ENCODE measurements at places on chromosomes 4 and X. TPM values are rescaled to one million over a fixed set of nuclear protein-coding genes. Genes with fewer than 3 reads are reported as not detected.

The DIAPH2 gene
- 15.4 TPM for total RNA-seq

DNA sequence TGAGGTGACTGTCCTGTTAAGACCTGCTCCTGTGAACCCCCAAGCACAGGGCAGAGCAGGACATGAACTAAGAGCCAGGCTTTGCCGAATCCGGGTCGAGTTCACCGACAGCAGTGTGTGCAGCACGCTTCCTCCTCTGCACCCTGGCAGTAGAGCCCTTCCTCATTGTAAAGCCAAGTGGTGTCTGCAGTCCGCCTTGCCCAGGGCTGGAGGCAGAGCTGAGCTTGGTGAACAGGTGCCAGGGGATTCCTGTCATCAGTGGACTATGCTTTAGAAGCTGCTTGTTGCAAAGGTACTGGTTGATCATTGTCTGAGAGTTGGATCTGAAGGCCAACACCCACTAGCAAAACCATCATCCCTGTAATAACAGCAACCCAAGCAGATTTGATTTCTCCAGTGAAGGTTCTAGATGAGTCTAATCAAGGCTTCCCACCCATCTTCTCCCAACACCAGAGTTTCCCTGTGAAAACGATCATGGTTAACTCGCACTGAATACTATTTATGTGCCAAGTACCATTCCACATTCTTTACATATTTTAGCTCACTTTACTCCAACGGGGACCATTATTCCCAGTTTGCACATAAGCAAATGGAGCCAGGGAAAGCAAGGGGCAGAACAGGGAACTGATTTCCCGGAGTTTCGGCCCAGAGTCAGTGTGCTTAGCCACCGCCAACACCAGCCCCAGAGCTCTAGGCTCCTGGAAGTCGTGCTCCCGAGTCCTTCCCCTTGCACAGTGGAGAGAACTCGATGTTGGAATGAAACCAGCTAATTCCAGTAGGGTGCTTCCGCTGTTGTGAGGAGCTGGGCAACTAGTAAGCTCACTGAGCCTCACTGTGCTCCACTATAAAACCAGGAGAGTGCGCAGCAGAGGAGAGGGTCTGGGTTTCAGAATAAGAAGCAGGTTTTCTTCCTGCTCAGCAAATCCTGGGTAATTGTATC, 1.4 kb upstream of the SLC34A2 start:
- no peak for DNase-seq
- peaks cover 44% of the 10 kb centered on the region for H3K27me3 ChIP-seq
- H3K36me3 ChIP-seq, result no peaks in the 10 kb centered on the region
- H3K4me3 ChIP-seq, result no peak overlapping the region

DNA sequence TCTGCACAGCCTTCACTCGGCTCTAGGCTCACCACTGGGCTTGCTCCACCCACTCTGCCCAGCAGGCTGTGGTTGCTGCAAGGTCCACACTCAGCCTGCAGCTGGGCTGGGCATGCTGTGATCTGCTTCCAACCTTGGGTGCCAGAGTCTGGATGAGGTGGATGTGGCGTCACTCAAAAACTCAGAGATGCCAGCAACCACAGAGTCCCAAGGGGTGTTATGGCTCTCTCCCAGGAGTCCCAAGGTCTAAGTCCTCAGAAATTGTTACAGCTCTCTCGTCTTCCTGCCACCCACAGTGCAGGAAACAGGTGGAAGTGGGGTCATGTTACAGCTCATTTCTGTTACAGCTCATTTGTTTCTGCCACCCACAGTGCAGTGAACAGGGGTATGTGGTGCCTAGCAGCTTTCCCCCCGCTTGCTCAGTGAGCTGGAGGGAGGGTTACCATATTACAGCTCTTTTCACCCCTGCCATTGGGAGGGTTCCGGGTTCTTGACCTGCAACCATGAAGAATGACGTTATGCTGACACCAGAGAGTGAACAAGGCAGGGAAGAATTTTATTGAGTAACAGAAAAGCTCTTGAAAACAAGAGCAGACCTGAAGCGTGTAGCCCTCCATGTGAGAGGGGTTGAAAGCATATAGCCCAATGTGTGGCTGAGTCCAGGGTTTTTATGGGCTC, 893.9 kb downstream of the PCDH7 start:
- no peak overlapping the region for H3K4me3 ChIP-seq
- H3K27ac ChIP-seq, result no peak overlapping the region
- H3K36me3 ChIP-seq, result no peaks in the 10 kb centered on the region
- DNase-seq, result no peak

The MAGEH1 gene
- 17.3 TPM for total RNA-seq

DNA sequence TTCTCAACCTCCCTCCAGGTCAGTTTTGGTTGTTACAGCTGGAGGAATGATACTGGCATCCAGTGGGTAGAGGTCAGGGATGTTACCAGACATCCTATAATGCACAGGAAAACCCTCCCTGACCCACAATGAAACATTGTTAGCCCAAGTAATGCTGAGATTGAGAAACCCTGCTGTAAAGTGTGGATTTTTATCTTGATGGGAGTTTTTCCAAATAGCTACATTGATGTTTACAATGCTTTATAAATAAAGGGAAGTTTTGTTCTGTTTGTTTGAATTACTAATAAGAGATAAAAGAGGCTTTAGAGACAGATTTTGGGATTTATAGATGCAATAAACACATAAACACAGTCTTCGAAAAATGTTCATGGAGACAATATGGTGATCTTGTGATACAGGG, 194.0 kb upstream of the NUDT6 start:
- DNase-seq, result no peak
- no peaks in the 10 kb centered on the region for H3K27me3 ChIP-seq
- H3K4me3 ChIP-seq, result no peak overlapping the region
- peaks cover 9% of the 10 kb centered on the region for H3K36me3 ChIP-seq
- H3K27ac ChIP-seq, result no peak overlapping the region
- H3K4me1 ChIP-seq, result no peaks in the 10 kb centered on the region

DNA sequence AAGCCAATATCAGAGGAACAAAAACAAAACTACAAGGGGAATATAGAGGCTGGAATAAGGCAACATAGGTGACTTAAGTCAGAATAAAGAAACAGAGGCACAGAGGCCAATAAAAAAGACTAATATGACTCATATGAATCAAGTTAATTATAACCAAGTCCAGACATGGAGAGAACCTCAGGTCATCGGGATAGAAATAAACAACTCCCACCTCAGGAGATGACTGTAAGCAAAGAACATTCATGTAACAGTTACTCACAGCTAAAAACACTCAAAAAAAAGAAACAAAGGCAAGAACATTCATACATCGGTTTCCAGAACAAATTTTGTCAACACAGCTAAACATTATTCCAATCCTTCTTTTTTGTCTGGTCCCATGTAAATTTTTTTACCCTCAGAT, 60.3 kb upstream of the RXFP1 start:
- no peaks in the 10 kb centered on the region for H3K4me1 ChIP-seq
- DNase-seq, result no peak
- no peaks in the 10 kb centered on the region for H3K27me3 ChIP-seq
- H3K36me3 ChIP-seq, result no peaks in the 10 kb centered on the region
- no peak overlapping the region for H3K4me3 ChIP-seq

DNA sequence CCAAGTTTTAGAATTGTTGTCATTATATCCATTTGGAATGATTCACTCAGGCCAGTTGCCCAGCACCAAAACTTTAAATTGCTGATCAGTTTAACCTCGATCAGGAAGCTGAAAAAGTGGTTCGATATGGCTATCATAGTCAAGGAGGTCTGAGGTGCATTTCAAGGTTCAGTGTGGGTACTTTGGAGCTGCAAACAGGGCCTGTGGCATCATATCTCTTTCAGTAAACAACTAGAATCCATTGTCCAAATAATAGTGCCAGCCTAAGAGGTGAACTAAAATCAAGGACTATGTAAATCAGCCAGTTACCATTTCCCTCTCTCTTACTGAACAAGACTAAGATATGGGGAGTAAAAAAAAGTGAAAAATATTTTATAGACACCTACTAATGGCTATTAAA, 14.2 kb downstream of the TMEM47 start:
- H3K27ac ChIP-seq, result no peak overlapping the region
- H3K4me3 ChIP-seq, result no peak overlapping the region
- no peaks in the 10 kb centered on the region for H3K36me3 ChIP-seq
- H3K27me3 ChIP-seq, result no peaks in the 10 kb centered on the region
- H3K4me1 ChIP-seq, result no peaks in the 10 kb centered on the region

GRCh38 chrX:66622209-66622608, 16.7 kb downstream of the EDA2R start:
- no peak for DNase-seq
- H3K4me3 ChIP-seq, result no peak overlapping the region
- H3K36me3 ChIP-seq, result no peaks in the 10 kb centered on the region
- no peak overlapping the region for H3K27ac ChIP-seq

GRCh38 chrX:39002466-39002865, 201.2 kb downstream of the MID1IP1 start:
- H3K27me3 ChIP-seq, result no peaks in the 10 kb centered on the region
- H3K4me3 ChIP-seq, result no peak overlapping the region
- no peaks in the 10 kb centered on the region for H3K4me1 ChIP-seq
- no peaks in the 10 kb centered on the region for H3K36me3 ChIP-seq

GRCh38 chr4:20960291-20960690, 260.0 kb downstream of the PACRGL start:
- no peak for DNase-seq
- H3K27ac ChIP-seq, result no peak overlapping the region
- no peak overlapping the region for H3K4me3 ChIP-seq
- no peaks in the 10 kb centered on the region for H3K27me3 ChIP-seq
- no peaks in the 10 kb centered on the region for H3K36me3 ChIP-seq

GRCh38 chr4:95249426-95250021, 299.2 kb downstream of the UNC5C start:
- H3K36me3 ChIP-seq, result no peaks in the 10 kb centered on the region
- DNase-seq, result no peak
- no peaks in the 10 kb centered on the region for H3K4me1 ChIP-seq
- H3K27ac ChIP-seq, result no peak overlapping the region

GRCh38 chrX:106415276-106415895, 196.4 kb upstream of the RADX start:
- DNase-seq, result no peak
- no peaks in the 10 kb centered on the region for H3K4me1 ChIP-seq
- H3K27me3 ChIP-seq, result no peaks in the 10 kb centered on the region
- no peaks in the 10 kb centered on the region for H3K36me3 ChIP-seq
- no peak overlapping the region for H3K27ac ChIP-seq

- no peak overlapping the region for H3K27ac ChIP-seq
- no peak for DNase-seq
- no peak overlapping the region for H3K4me3 ChIP-seq
- peaks cover 12% of the 10 kb centered on the region for H3K36me3 ChIP-seq
Observed at GRCh38 chrX:124035657-124036056, 74.2 kb downstream of the STAG2 start.

DNA sequence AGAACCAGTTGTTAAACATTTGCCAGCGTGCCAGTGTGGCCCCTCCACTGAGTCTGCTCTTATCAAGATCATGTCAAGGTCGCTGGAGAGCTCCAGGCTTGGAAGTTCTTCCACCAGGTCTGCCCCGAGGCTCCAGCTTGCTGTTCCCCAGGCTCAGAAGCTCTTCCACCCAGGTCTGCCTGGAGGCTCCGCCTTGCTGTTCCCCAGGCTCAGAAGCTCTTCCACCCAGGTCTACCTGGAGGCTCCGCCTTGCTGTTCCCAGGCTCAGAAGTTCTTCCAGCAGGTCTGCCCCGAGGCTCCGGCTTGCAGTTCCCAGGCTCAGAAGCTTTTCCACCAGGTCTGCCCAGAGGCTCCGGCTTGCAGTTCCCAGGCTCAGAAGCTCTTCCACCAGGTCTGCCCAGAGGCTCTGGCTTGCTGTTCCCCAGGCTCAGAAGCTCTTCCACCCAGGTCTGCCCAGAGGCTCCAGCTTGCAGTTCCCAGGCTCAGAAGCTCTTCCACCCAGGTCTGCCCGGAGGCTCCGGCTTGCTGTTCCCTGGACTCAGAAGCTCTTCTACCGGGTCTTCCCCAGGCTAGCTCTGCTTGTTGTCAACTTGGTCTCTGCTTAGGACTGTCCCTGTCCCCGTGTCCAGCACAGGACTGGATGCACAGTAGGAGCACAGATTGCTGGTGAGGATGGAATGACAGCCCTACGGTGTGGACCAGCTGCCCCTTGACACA, 54.4 kb downstream of the HMX1 start:
- H3K4me3 ChIP-seq, result no peak overlapping the region
- H3K27ac ChIP-seq, result no peak overlapping the region
- no peaks in the 10 kb centered on the region for H3K27me3 ChIP-seq
- no peak for DNase-seq
- H3K4me1 ChIP-seq, result no peaks in the 10 kb centered on the region

GRCh38 chrX:117096528-117096927, 633.8 kb upstream of the CT83 start:
- DNase-seq, result no peak
- no peaks in the 10 kb centered on the region for H3K36me3 ChIP-seq
- H3K27ac ChIP-seq, result no peak overlapping the region

GRCh38 chr4:41204400-41204978, 9.9 kb downstream of the APBB2 start:
- no peaks in the 10 kb centered on the region for H3K4me1 ChIP-seq
- no peak overlapping the region for H3K4me3 ChIP-seq
- peaks cover 21% of the 10 kb centered on the region for H3K27me3 ChIP-seq
- H3K36me3 ChIP-seq, result no peaks in the 10 kb centered on the region

The MAGEB1 gene
- not detected for total RNA-seq

The CYP2U1 gene
- total RNA-seq, result 3.6 TPM

The GPR173 gene
- total RNA-seq, result not detected

The TMPRSS11A gene
- not detected for total RNA-seq

The MMAA gene
- 8.7 TPM for total RNA-seq

The GC gene
- not detected for total RNA-seq

The LDOC1 gene
- 8.5 TPM for total RNA-seq

GRCh38 chrX:108025954-108026600, 18.8 kb upstream of the VSIG1 start:
- no peak for DNase-seq
- H3K27me3 ChIP-seq, result peaks cover 4% of the 10 kb centered on the region
- no peaks in the 10 kb centered on the region for H3K36me3 ChIP-seq
- no peak overlapping the region for H3K27ac ChIP-seq

- no peaks in the 10 kb centered on the region for H3K27me3 ChIP-seq
- no peak overlapping the region for H3K4me3 ChIP-seq
- H3K27ac ChIP-seq, result no peak overlapping the region
- DNase-seq, result no peak
- peaks cover 5% of the 10 kb centered on the region for H3K36me3 ChIP-seq
Observed at GRCh38 chr4:142427456-142427855, 418.6 kb downstream of the INPP4B start.

The ARHGAP6 gene
- total RNA-seq, result not detected

GRCh38 chr4:120977435-120977997, 55.0 kb upstream of the PRDM5 start:
- DNase-seq, result peak; percentile 16

DNA sequence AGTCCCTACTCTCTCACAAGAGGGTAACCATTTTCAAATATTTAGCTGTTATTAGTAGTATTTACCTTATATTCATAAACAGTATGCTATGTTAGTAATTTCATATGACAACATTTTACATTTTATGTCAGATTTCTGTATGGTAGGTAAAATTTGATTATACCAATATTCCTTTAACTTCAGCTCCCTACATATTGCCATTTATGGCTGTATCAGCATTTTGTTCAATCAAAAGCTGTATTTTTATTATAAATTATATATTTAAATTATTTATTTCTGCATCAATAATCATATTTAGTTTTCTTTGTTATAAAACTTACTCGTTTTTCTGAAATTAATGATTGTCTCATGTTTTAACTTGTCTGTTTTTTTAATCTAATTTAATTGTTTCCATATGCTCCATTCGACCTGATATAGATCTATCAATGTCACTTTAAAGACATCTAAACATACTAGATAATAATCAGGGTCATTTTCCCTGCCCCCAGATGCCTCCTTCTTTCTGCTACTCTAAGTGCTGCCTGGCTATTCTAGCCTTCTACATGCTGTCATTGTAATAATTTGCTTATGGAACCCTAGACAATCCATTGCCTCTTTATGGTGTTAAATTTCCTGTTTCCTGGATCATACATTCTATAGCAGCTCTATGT, 1976.7 kb upstream of the ADGRL3 start:
- no peaks in the 10 kb centered on the region for H3K36me3 ChIP-seq
- no peaks in the 10 kb centered on the region for H3K27me3 ChIP-seq
- H3K27ac ChIP-seq, result no peak overlapping the region
- H3K4me1 ChIP-seq, result no peaks in the 10 kb centered on the region
- no peak for DNase-seq

The FAM184B gene
- total RNA-seq, result not detected

The HSD17B13 gene
- total RNA-seq, result not detected

All from activated CD4-positive, alpha-beta T cell treated with anti-CD3 and anti-CD28 coated beads, Interleukin-2, amount 10 ng/mL, durations not matched to agents 7 days and 5 days (primary cell).